ENCODE measurements at places on chromosomes 1 and 21.

- DNase-seq = no peak
Observed at GRCh38 chr1:233582439-233582838, 31.5 kb upstream of the KCNK1 start.

- DNase-seq = no peak
Observed at GRCh38 chr1:160428053-160428452, 27.7 kb downstream of the VANGL2 start.

- DNase-seq = no peak
Observed at GRCh38 chr1:158689110-158689509, 2.6 kb upstream of the SPTA1 start.

- no peak for DNase-seq
Observed at GRCh38 chr1:230240446-230241086, 173.5 kb downstream of the GALNT2 start.

DNA sequence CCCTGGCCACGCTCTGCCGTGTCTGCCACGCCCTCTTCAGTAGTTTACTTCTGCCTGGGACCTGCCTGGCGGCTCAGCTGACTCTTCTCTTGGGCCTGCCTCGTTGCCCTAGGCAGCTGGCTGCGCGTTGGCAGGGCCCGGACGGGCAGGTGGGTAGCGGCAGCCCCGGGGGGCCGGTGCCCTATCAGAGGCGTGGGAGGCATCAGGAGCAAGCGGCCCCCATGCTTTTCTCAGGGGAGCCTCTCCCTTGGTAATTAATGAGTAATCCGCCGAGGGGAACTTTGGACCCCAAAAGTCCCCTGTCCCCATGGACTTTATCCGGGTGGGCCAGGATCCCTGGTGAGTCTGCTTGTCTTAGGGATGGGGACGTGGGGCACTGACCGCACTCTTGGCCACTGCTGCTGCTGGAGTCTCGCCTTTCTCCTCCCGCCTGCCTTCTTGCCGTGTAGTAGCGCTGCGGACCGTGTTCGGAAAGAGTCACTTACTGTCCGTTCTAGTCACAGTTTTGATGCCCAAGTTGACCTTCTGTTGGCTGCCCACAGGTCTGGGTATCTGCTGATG is 22.7 kb downstream of the SKI start:
- DNase-seq = no peak

- no peak for DNase-seq
Observed at GRCh38 chr21:41321211-41321907, 4.8 kb downstream of the FAM3B start.

DNA sequence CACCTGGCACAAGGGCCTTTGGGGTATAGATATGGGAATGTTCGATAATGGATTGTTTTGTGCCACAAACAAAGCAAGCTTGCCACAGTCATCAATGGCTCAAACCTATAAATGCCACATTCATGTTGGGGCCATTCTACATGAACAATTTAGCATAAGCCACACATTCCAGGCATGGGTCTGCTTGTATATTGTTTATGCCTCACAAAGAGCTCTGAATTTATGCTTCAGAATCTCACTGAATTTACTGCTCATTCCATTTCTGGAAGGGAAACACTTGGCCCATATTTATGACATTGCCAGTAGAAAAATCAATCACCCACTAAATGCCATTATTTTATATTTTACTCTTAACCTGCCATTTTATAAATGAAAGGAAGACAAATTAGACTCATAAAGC is 6.4 kb downstream of the PCP4 start:
- DNase-seq = no peak

DNA sequence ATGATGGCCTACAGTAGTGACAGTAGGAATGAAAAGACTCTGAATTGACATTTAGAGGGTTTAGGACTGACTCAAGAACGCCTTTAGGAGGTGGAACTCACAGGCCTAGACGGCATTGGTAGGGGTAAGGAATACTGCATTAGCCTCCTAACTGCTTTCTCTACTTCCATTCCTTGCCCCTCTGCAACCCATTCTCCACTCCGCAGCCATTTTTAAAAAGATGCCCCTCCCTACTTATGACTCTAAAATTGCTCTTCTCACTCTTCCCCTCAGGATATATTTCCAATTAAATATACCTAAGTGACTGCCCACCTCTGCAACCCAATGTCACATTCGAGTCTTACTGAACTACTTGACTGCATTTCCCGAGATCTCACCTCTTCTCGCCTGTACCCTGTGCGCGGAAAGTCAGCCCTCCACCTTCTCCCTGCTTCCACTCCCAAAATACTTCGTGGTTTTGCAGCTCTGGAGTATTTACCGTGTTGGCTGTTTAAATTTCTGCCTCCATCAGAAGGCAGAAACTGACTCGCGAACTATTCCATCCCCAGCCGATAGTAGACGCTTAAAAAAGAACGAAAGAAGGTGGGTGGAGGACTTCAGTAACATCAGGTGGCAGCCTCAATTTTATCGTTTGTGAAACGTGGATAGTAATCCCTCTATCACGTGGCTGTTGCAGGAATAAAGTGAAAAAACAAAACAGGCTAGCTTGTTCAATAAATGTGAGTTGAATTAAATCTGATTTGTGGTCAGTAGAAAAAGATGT is 1.1 kb upstream of the YBX1 start:
- DNase-seq = no peak

DNA sequence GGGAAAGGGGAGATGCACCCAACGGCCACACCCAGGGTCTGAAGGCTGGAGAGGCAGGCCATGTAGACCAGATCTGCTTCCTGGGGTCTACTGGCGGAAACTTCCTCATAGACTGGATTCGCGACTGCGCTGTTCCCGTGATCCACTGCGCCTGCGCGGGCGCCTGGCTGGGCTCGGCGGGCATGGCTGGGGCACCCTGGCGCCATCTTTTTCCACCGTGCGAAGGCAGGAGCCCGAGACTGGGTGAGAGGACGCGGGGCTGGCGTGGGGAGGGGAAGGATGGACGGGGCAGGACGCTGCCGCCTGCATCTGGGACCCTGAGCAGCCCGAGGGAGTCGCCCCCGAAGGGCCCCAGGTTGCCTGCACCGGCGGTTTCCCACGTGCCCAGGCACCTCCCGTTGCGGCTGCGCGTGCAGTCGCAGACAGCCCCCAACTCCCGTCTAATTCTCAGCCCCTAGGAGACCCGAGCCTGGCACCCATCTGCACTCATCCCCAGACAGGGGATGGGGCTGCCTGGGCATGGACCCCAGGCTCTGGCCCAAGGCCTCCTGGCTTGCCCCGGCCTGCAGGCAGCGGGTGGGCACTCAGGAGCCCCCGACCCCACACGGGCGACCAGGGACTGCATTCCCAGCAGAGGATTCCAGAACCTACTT is 12.4 kb upstream of the FAM3B start:
- no peak for DNase-seq

DNA sequence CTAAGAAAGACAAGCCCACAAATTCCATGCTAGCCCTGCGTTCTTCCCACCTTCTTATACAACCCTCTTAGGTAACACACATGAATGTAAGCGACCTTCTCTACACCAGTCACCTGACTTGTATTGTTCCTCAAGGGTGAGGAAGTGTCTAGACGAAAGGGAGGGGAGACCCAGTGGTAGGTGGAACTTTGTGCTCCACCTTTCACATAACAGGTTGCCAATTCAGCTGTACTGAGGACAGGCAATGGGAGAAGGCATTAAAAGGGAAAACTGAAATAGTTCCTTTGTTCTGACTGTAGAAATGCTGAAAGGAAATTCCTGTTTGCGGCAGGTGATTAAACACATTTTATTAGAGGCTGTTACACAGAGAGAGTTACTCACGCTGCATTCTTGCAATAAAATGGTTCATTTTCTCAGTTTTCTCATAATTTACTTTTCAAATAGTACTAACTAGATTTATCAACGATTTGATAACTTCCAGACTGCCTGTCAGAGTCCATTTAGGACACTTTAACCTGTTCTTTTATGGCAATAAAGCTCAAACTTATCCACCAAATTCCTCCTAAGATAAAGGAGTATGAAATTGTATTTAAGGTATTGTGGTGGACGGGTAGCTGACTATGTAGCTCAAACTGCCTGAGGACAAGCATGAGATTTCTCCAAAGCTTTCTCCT is 17.8 kb upstream of the CHRM3 start:
- no peak for DNase-seq

GRCh38 chr1:154276797-154277196 is 4.4 kb downstream of the HAX1 start:
- no peak for DNase-seq

DNA sequence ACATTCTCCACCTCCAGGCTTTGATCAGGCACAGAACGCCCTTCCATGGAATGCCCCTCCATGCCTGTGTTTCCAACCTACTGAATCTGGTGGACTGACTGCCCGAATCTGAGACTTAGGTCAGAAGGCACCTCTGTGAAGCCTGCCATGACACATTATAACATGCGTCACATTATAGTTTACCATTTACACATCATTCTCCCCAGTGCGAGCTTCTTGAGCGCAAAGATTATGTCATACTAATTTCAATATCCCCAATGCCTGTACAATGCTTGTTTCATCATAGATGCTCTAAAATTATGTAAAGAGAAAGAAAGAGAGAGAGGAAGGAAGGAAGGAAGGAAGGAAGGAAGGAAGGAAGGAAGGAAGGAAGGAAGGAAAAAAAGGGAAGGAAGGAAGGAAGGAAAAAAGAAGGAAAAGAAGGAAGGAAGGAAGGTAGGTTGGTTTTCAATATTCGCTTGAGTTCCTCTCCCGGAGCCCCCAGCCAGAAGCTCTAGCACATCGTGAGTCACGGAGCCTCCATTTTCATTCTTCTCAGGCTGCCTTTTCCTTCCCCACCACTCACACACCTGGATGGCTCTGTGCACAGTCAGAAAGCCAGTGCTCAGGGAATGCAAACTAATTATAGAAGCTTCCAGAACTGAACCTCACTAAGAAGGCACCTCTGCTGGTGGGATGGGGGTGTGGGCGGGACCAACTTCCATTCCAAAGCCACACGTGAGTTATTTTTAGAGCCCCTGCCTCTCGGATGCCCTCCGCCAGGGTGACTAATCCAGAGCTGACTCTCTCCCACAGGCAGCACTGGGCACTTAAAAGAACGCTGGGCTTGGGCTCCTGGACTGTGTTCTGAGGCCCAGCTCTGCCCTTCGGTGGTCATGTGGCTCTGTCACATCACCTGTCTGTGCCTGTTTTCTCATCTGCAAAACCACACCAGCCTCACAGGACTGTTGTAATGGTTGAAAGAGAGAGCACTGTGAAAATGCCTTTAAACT is 27.4 kb downstream of the LAMB3 start:
- DNase-seq = no peak

DNA sequence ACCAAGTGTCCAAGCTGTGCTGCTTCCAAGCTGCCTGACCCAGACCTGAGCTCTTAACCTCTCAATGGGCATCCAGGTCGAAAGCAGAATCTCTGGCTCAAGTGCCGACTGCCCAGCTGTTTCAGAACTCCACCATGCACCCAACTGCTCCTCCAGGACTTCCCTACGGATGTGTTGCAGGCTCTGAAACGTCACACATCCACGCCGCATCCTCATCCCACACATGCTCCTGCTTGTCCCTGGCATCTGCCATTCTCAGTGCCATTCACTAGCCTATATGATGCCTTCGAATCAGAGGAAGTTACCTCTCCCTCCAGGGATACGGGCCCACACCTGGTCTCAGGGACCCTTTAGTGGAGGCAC is 11.2 kb downstream of the PDZK1IP1 start:
- no peak for DNase-seq

- peak; percentile 23 for DNase-seq
Observed at GRCh38 chr1:175132436-175132835, 60.1 kb downstream of the KIAA0040 start.

DNA sequence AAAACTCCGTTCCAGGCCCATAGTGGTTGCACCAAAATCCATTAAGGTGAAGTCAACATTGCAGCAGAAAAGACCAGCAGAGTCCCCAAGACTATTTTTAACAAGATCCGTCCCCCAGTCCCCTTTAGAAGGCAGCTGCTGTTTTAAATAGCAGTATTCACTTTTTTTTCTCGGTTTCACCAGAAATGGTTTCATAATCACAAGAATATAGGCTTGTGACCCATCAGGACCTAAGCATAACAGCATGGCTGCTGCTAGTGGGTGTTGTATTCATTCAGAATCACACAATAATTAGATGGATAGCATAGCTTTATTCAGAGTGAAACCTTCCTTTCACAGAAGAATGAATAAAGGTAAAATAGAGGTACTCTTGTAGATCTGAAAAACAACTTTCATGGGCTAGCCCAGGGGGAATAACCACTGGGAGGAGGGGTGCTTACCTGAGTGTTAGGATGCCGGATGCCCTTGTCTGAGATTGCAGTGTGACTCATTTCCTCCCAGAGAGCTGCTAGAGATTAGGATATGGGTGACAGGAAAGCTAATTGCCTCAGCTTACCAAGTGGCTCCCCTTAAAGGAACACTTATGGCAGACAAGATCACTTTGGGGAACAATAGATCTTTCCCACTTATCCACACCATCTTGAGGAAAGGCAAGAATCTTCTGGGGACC is 35.0 kb downstream of the ACKR1 start:
- no peak for DNase-seq
